Suprapubic skin (tissue), 4 donors: ENCODE measurements at places on chromosomes 2 and 18. TPM values are rescaled to one million over a fixed set of nuclear protein-coding genes. Genes with fewer than 3 reads are reported as not detected.
A peak's percentile ranks its signal among the peaks of the same experiment; 100 is the strongest.

DNA sequence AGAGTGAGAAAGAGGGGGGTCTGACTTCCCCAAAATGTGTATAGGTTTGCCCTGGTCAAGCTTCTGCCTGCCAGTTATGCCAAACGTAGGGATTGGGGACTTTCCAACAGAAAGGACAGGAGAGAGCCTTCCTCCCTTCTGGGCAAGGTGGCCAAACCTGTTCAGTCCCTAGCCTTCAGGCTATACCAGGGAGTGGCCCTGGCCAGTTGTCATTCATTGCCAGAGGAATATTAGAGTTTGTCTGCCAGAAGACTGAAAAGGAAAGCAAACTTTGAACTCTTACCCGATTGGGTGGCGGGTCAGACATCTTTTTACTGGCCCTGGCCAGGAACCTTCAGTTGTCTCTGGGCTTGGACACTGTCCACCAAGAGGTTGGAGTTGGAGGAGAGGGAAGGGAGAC lies 22.1 kb downstream of the RAB3GAP1 start:
- no peaks in the 10 kb centered on the region for H3K27me3 ChIP-seq
- peaks cover 8% of the 10 kb centered on the region for H3K4me1 ChIP-seq
- no peak overlapping the region for H3K4me3 ChIP-seq
- DNase-seq: no peak
- H3K27ac ChIP-seq: no peak overlapping the region

DNA sequence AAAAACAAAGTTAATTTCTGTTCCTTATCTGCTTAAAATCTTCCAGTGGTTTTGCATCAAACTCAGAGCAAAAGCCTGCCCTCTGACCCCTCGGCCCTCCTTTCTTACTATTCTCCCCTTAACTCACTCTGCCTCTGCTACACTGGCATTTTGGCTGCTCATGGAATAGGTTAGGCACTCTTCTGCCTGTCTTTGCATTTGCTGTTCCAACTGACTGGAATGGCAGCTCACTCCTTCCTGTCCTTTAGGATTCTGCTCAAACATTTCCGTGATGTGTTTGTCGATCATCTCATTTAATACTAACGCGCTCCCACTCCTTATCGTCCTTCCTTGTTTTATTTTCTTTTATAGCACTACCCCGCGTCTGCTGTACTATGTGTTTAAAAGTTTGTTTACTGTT lies 815 bp downstream of the CEBPZ start:
- H3K27me3 ChIP-seq: no peaks in the 10 kb centered on the region
- H3K36me3 ChIP-seq: peaks cover 12% of the 10 kb centered on the region
- DNase-seq: no peak
- peak overlapping the region; percentile 93 for H3K27ac ChIP-seq

Gene HOXD10
- total RNA-seq: 0.56 TPM

- H3K27ac ChIP-seq: no peak overlapping the region
- peaks cover 9% of the 10 kb centered on the region for H3K4me1 ChIP-seq
- no peak overlapping the region for H3K4me3 ChIP-seq
- DNase-seq: no peak
Measured at GRCh38 chr2:170924969-170925368, 4.1 kb upstream of the GORASP2 start.

DNA sequence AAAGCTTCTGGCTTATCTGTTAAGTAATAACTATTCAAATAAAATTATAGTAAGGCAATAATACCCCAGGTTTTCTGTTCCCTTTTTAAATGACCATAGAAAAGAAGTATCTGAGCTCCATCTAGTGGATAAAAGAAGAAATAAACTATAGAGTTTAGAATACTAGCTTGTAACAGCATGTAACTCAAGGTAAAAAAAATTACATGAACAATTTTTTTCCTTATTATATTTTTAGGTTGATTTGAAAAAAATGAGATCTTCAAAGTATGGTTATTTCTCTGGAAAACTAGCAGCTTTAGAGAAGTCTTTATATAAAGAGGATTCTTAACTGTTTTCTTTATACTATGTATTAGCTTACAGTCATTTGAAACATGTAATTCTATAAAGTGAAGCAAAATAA lies 58.1 kb downstream of the NCKAP1 start:
- H3K36me3 ChIP-seq: peaks cover 76% of the 10 kb centered on the region
- no peak for DNase-seq
- H3K27me3 ChIP-seq: no peaks in the 10 kb centered on the region
- H3K4me3 ChIP-seq: no peak overlapping the region
- no peaks in the 10 kb centered on the region for H3K4me1 ChIP-seq

- H3K36me3 ChIP-seq: no peaks in the 10 kb centered on the region
- peaks cover 12% of the 10 kb centered on the region for H3K4me1 ChIP-seq
- no peak for DNase-seq
- H3K4me3 ChIP-seq: peak overlapping the region; percentile 47
- no peak overlapping the region for H3K27ac ChIP-seq
- H3K27me3 ChIP-seq: peaks cover 50% of the 10 kb centered on the region
Measured at GRCh38 chr18:50298443-50299284, 11.2 kb upstream of the CXXC1 start.

DNA sequence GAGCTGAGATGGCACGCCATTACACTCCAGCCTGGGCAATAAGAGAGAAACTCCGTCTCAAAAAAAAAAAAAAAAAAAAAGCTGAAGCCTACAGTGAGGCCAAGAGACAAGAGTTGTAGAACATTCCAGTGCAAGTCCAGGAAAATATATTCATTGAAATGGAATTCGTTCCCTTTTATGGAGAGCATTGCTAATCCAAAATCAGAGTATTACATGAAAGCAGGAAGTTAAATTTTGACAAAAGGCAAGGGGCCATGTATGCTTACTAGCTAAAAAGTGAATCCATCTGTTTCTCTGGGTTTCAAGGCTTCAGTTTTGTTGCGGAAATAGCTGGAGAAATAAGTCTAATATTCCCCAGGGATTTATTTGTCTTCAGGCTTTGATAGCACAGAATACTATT lies 471.7 kb downstream of the THSD7B start:
- DNase-seq: no peak
- no peaks in the 10 kb centered on the region for H3K27me3 ChIP-seq
- no peak overlapping the region for H3K27ac ChIP-seq
- no peak overlapping the region for H3K4me3 ChIP-seq
- no peaks in the 10 kb centered on the region for H3K36me3 ChIP-seq
- H3K4me1 ChIP-seq: no peaks in the 10 kb centered on the region

DNA sequence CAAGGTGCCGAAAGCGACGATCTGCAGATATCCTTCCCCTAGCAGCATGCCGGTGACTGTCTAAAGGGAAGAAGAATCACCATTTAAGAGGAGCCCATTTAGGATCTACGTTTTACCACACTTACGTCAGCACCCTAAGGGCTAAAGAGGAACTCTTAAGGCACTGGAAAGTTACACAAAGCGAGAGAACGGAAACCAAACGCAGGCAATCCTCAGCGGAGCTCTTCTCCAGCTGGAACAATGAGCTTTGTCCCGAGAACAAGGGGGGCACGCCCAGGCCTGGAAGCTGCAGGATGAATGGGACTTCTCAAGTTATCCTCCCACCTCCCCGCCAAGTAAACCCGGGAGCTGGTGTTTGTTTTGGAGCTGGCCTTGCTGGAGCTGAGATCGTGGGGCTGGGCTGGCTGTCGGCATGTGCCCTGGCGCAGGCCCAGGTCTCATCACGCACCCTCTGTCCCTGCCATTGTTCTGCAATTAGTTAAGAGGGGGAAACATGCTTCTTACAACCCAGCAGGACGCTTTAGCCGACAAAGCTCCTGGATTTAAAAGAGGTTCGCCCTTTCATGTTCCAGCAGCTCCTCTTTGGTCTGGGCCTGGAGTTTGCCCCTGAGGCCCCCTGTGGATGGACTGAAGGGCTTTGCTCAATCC lies 36.4 kb downstream of the PXDN start:
- DNase-seq: no peak
- no peaks in the 10 kb centered on the region for H3K27me3 ChIP-seq
- no peaks in the 10 kb centered on the region for H3K36me3 ChIP-seq
- H3K4me1 ChIP-seq: peaks cover 29% of the 10 kb centered on the region
